ENCODE measurements at places on chromosomes 6 and 20. TPM values are rescaled to one million over a fixed set of nuclear protein-coding genes. Genes with fewer than 3 reads are reported as not detected.

ARFGEF3 gene
- 1.2 TPM for total RNA-seq

DNA sequence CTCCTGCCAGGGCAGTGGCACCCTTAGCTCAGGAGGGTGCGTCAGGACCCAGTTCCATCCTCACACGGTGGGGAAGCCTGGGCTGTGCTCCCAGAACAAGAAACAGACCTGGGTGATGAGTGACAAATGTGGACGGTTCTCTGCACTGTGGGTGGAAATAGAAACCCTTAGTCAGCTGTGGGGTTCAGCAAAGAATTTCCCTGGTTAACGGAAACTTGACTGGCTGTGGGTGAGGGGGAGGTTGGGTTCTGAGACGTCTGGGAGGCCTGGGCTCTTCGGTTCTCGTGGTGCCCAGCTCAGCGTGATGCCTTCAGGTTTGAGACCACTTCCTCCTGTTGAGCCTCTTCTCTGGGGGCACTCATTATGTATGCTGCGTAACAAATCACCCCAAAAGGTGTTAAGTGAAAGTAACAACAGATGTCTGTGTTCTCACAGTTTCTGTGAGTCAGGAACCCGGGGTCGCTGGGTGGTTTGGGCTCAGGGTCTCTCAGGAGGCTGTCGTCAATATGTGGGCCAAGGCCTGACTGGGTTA is 53.1 kb upstream of the FAM83D start:
- ATAC-seq = peak; percentile 4

UBE2C gene
- total RNA-seq = 46.5 TPM

ID4 gene
- 10.2 TPM for total RNA-seq

- peak; percentile 41 for ATAC-seq
These were observed 9.7 kb downstream of the HLA-DOB start for GRCh38 chr6:32807020-32807580.

PROKR2 gene
- not detected for total RNA-seq

- ATAC-seq = no peak
These were observed 578 bp upstream of the PTGIS start for GRCh38 chr20:49568278-49569151.

GRCh38 chr20:56733967-56734366 is 104.9 kb downstream of the TFAP2C start:
- ATAC-seq = no peak

CALHM6 gene
- total RNA-seq = 0.20 TPM

DNA sequence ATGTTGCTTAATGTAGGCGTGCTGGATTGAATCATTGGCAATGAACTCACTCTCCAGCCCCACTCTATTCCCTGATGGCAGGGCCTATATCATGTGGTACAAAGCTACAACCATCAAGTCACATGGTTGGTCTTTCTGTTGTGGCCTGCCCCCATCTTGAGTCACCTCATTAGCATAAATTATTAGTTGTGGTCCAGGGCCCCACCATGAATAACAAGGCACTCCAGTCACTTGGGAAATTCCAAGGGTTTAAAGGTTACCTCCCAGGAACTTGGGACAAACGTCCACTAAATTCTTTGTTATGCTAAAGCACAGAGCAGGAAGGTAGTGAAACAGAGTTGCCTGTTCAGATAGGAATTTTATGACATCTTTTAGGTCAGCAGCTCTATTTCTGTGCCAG is 193.7 kb downstream of the SLC35F1 start:
- ATAC-seq = no peak

OLIG3 gene
- not detected for total RNA-seq

Measured in esophagus mucosa (tissue), 1 donor.